IPS DF 19.7 (cell line): ENCODE measurements at places on chromosomes 4 and X.

- DNase-seq: no peak
These were observed 137.8 kb upstream of the TENM3 start for GRCh38 chr4:182105416-182105815.

GRCh38 chr4:60865273-60865672 is 334.9 kb upstream of the ADGRL3 start:
- DNase-seq: peak; percentile 5

DNA sequence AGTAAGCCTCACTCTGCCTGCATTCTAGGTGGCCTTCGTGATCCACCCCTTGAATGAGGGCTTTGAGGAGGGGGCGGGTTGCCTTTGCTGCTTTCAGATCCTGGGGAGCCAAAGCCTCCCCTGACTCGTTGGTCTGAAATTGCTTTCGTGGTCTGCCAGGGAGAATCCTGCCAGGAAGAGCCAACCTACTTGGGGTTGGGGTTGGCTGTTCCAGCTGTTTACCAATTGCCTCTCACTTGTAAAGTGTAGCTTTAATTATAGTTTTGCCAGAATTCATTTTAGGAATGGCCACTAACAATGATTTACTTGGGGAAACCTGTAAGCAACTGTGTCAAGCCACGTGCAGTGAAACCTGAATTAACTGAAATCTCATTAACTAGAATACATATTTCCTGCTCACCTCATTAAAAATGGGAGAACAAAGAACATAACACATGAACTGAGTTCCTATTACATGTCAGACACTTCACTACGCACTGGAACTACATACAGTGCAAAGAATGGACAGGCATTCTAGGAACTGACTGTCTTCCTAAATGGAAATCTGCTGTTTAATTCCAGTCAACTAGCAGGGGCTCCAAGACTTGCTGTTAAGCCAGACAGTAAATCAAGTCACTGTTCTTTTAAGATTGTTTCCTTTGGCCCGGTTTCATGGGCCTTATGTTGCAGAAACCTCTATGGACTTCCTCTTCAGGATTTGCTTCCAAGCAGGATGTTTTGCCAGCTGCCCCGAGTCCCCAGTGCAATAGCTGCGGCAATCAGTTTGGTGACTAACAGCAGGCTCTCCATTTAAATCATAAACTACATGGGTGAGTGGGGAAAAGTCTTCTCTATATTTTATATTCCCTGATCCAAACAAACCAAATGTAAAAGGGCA is 16.4 kb upstream of the NKRF start:
- DNase-seq: no peak

- peak; percentile 28 for DNase-seq
These were observed 230.3 kb upstream of the PGRMC2 start for GRCh38 chr4:128517739-128518510.

- DNase-seq: no peak
These were observed 134.1 kb downstream of the PJA1 start for GRCh38 chrX:69031181-69031580.

- no peak for DNase-seq
These were observed 3.2 kb downstream of the CAMK2D start for GRCh38 chr4:113758372-113758771.

GRCh38 chrX:28180096-28180495 is 198.8 kb upstream of the DCAF8L1 start:
- DNase-seq: no peak

GRCh38 chrX:69424910-69425309 is 79.2 kb upstream of the NALF2 start:
- no peak for DNase-seq

- no peak for DNase-seq
These were observed 178.9 kb downstream of the MID1 start for GRCh38 chrX:10441464-10441863.

GRCh38 chrX:152861116-152861515 is 30.3 kb downstream of the NSDHL start:
- DNase-seq: no peak

- DNase-seq: no peak
These were observed 500.3 kb downstream of the TRIML1 start for GRCh38 chr4:188639479-188640100.

GRCh38 chr4:169144061-169144600 is 126.6 kb downstream of the SH3RF1 start:
- no peak for DNase-seq

DNA sequence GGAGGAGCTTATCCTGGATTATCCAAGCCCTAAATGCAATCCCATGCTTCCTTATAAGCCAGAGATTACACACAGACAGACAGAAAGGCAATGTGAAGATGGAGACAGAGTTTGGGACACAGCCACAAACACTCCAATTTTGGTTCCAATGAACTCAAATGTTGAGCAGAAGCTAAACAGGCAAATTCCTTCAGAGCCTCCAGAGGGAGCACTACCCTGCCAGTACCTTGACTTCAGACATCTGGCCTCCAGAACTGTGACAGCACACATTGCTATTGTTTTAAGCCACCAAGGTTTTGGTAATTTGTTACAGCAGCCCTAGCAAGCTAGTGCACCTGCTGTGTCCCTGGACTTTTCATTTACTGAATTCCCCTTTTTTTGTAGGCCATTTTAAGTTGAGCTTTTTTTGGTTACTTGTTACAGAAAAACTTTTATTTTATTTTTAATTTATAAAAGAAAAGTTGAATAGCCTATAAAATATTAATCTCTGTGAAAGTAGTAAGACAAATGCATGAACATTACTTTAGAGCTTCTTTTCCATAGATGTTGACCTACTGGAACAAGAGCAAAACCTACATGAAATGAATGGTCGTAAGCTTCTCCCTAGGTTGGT is 33.4 kb upstream of the SRD5A3 start:
- DNase-seq: peak; percentile 47

DNA sequence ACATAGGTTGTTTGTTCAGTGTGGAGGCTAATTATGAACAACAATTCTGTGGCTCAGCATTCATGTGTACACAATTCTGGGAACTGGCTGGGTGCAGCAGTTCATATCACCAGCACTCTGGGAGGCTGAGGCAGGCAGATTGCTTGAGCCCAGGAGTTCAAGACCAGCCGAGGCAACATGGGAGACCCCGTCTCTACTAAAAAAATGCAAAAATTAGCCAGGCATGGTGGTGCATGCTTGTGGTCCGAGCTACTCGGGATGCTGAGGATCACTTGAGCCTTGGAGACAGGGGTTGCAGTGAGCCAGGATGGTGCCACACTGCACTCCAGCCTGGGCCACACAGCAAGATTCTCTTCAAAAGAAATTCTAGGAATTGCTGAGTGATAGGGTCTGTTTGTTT is 4.5 kb upstream of the PPP2R2C start:
- DNase-seq: no peak

DNA sequence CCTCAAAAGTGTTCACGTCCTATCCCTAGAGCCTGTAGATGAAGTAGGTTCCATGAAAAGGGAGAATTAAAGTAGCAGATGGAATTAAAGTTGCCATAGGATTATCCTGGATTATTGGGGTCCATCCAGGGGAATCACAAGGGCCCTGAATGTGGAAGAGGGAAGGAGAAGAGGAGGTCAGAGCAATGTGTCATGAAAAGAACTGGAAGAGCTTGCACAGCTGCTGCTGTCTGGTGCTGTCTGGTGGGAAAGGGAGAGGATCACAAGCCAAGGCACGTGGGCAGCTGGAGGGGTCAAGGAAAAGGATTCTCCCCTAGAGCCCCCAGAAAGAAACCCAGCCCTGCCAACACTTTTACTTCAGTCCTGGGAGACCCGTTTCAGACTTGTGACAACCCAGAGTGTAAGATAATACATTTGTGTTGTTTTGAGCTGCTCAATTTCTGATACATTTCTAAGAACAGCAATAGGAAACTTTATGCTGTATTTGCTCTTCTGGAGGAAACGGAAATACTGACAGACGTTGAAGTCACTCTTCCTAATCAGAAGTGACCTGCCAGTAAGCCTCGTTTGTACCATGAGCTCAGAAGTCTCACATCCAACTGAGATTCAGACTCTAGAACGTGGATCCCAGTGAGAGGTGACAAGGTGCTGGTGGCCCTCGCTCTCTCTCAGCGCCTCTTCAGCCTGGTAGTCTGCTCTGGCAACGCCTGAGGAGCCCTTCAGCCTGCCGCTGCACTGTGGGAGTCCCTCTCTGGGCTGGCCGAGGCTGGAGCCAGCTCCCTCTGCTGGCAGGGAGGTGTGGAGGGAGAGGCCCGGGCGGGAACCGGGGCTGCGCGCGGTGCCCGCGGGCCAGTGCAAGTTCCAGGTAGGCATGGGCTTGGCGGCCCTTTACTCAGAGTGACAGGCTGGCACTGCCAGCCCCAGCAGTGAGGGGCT is 34.7 kb upstream of the ENPP6 start:
- DNase-seq: no peak

DNA sequence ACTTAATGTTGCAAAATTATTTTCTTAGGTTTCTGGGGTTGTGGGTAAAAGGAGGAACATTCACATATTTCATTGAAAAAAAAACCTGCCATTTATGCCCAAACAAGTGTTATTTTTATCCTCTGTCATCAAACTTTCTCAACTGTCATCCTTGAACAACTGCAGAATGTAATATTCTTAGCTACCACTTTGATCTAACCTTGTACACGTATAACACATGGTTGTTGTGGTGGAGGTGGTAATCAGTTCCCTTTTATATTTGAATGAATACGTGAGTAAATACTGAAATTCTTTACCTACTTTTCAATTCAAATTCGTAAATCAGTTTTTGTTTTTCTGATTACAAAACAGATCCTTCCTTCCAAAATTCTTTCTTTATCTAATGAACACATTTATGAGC is 3.8 kb upstream of the AMMECR1 start:
- DNase-seq: no peak
